ENCODE measurements at places on chromosomes 5 and 9.

DNA sequence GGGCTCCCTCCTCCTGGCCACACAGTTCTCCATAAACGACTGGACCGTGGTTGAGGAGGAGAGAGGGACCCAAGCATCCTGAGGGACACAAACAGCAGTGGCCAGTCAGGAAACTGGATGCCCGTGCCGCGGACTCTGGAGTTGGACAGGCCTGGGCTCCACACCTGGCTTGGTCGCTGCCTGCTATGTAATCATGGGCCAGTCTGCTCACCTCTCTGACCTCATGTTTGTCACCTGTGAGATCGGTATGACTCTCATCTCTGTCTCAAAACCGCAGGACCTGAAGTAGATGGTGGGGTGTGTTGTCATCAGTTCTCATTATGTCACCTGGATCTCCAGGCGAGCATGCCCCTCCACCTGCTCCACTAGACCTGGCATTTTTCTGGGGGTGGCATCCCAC lies 14.5 kb downstream of the CXXC5 start:
- DNase-seq, result no peak

DNA sequence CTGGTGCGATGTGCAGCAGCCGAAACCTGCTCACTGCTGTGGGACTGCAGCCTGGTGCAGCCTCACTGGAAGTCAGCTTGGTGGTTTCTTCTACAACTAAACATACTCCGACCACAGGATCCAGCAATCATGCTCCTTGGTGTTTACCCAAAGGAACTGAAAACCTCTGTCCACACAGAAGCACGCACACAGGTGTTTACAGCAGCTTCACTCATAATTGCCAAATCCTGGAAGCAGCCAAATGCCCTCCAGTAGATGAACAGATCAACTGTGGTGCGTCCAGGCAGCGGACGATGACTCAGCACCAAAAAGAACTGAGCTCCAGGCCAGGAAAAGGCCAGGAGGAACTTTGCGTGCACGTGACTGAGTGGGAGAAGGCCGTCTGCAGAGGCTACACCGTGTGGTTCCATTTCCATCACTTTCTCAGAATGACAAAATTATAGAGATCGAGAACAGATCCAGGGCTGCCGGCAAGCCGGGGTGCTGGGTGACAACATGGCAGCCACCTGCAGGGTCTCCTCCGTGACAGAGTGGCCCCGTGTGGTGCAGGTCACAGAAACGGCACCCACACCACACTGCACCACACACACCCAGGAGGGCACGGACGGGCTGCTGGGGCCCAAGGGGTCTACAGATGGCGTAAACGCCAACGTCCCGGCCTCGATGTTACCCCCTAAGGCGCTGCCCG lies 23.1 kb upstream of the NSMF start:
- DNase-seq, result no peak

GRCh38 chr5:31317665-31318064 lies 124.2 kb downstream of the CDH6 start:
- no peak for DNase-seq

DNA sequence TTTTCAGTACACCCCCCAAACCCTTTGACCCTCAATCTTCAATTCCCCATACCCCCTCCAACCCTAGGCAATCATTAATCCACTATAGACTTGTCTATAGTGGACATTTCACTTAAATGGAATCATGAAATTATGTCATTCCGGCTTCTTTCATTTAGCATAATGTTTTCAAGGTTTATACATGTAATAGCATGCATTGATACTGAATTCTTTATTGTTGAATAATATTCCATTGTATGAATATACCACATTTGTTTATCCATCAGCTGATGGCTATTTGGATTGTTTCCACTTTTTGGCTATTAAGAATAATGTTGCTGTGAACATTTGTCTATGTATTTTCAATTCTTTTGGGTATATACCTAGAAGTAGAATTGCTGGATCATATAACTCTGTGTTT lies 238.8 kb downstream of the PDE4D start:
- no peak for DNase-seq

- no peak for DNase-seq
These were observed 229.3 kb downstream of the RFX3 start for GRCh38 chr9:3296536-3296935.

GRCh38 chr5:17147170-17147569 lies 70.3 kb upstream of the BASP1 start:
- no peak for DNase-seq

- no peak for DNase-seq
These were observed 100.9 kb upstream of the APC start for GRCh38 chr5:112636751-112637150.

DNA sequence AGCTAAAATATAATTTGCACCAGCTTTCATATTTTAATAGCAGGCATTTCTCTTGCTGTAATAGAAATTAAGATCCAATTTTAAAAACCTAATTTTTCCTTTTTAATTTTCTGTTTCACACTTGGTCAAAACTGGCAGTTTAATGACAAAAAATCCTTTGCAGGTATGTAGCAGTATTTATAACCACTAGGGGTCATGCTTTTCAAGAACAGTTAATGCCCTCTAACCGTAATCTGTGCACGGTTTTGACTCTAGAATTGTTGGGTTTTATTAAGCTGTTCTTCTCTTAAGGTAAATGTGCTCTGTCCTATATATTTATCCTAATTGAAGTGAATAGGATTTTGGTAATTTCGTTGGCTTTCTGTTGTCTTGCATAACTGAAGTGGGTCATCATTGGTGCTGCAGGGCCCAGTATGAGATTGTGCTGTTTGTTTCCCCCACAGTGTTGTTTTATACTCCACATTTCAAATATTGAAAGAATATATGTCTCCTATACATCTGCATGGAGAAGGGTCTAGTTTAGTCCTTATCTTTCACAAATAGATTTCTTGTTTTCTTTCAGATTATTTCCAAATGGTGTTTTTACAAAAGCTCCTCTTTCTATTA lies 107.4 kb downstream of the SCAMP1 start:
- DNase-seq, result no peak

DNA sequence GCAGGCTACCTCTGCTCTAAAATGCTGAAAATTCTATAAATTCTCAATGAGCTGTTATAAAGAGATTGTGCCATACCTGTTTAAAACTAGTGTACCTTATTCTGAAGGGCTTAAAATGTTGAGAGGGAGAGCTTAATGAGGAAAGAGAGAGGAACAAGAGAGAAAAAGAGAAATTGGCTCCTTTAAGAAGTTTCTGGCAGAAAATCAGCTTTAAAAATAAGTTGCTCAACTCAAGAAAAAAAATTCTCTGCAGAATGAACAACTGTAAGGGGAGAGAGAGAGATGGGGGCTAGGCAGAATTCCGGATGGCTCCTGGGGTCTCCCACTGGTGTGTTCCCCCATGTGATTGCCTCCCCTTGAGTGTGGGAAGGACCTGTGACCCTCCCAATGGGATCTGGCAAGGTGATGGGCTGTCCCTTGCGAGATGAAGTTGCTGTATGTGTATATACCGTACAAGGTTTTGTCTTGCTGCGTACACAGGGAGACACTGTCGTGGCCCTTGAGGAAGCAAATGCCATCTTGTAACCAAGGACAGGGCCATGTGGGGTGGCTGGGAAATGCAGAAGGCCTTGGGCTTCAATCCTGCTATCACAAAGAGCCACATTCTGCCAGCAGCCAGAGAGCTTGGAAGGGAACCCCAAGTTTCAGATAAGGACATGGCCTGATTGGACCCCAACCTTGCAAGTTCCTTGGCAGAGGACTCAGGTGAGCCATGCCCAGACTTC lies 64.3 kb upstream of the S1PR3 start:
- DNase-seq, result no peak

DNA sequence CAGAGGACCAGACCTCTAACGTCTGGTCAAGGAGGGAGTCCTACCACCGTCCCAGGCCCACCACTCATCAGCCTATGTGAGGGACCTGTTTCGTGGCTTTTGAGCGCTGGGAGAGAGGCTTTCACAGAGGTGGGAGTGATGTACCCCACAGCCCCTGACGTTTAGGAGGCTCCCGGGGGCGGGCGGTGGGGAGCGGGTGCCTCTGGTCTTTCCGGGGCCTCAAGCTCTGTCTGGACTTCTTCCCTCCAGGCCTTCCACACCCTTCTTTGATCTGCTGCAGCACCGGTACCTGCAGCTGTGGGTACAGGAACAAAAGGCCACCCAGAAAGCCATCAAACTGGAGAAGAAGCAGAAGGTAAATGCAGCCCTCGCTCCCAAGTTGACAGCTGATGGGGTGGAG lies 45.1 kb upstream of the BARHL1 start:
- no peak for DNase-seq

DNA sequence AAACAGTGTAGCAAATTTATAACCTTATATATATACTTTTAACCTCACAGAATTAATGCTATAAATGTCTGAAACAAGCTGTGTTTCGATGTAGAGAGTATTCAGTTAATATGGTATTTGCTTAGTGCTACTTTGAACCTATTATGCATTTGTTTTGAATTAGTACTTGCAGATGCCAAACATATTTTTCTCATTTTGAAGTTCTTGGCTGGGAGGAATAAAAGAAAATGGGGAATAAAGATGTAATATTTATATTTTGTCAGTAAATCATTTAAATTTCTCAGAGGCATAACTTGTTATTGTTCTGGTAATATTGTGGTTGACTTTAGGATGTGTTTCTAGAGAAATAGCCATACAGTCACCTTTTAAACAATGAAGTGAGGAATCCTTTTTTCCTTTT lies 175.9 kb upstream of the IZUMO3 start:
- no peak for DNase-seq

DNA sequence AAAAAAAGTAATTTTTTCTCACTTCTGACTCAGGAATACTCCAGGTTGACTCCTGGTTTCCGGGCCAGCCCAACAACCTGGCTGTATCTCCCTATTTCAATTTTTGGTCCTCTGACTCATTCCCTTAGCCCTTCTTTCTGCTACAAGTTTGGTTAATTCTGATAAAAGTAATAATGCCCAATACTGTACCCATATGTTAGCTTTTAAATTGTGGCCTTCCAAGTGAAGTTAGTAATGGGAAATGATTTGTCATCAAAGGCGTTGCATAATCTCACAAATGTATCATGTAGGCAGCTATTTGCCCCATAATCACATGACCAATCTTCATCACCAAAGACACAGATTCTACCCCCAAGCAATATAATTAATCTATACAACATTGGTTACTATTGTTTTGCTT lies 31.1 kb upstream of the BNC2 start:
- DNase-seq, result no peak

GRCh38 chr9:125523681-125524080 lies 183.3 kb downstream of the MAPKAP1 start:
- no peak for DNase-seq

DNA sequence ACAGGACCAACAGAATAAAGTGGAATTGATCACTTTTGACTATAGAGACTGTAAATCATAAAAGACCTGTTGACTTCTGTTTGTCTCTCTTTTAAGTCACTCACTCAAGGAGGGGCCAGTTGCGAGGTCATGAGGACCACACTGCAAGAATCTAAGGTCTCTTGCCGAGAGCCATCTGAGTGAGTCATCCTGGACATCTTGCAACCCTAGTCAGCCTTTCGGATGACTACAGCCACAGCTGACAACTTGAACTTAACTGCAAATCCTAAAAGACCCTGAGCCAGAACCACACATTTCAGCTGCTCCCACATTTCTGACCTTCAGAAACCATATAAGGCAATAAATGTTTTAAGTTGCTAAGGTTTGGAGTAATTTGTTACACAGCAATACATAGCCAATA lies 129.7 kb upstream of the RAD23B start:
- no peak for DNase-seq

GRCh38 chr5:83000922-83001321 lies 76.3 kb downstream of the TMEM167A start:
- DNase-seq, result no peak

DNA sequence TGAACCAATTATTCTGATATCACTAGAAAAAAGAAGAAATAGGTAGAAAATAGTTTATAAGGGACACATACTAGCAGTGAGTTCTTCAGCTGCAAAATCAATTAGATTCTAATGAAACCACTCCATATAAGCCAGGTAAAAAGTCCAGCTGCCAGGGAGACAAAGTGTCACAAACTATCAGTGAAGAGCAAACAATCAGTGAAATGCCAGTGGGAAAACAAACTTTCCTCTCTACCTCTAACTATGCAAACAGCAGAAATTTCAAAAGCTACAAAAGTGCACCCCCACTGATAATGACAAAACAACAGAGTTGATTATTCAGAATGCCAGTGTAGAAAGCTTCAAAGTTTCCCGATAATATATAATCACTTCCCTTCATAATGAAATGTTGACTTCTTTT lies 637.2 kb upstream of the ITGA1 start:
- no peak for DNase-seq

GRCh38 chr5:175624316-175624715 lies 33.6 kb upstream of the HRH2 start:
- DNase-seq, result no peak

GRCh38 chr9:100196828-100197227 lies 97.8 kb downstream of the INVS start:
- no peak for DNase-seq

DNA sequence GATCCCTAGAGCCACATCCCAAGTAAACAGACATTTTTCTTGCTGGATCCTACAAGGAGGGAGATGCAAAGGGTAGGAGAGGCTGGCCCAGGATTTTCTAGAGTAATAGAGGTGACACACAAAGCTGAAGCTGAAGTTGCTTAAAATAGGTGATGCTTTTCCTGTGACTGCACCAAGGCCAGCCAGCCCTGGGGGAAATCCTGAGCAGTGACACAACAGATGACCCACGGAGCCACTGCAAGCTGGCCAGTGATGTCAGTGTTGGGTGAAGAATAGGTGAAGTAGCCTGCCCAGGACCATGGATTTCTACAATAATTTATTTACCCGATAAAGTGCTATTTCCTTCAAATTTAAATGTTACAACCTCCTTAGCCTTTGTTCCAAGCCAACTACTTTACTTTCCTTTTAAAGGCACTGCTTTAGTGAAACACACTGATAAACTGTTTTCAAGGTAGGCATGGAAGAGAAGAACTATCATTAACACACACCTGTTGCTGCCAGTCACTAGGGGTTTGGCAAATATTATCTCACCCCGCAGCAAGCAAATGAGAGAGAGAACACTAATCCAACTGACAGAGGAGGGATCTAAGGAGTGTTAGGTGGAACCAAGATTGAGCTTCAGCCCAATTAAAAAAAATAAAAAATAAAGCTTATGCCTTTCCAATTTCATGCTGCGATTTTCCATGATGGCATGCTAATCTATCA lies 123.5 kb downstream of the CTNND2 start:
- DNase-seq, result no peak

GRCh38 chr5:53480416-53481158 lies at the start of gene FST:
Gene FST, plus strand, starts transcription at chr5:53480629. Its CDS starts 163 bp downstream, at chr5:53480792.
- DNase-seq, result no peak

GRCh38 chr9:19623941-19624340 lies 164.9 kb downstream of the SLC24A2 start:
- no peak for DNase-seq

- DNase-seq, result no peak
These were observed 55.6 kb upstream of the SPTLC1 start for GRCh38 chr9:92170848-92171247.

DNA sequence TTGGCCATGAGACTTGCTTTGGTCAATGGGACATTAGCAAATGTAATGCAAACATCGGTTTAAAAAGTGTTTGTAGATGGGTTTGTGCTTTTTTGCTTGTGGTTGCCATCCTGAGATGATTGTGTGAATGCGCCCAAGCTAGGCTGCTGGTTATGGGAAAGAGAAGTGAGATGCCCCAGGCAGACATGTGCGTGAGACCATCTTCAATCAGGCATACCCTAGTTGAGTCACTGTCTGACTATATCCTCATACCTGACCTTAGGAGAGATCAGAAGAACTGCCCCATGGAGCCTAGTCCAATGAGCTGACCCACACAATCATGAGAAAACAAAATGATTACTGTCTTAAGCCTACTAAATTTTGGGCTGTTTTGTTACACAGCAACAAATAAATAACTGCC lies 36.8 kb upstream of the ZNF608 start:
- DNase-seq, result no peak
